Nephron progenitor cell (in vitro differentiated cells): ENCODE measurements at places on chromosomes 1 and 21.

DNA sequence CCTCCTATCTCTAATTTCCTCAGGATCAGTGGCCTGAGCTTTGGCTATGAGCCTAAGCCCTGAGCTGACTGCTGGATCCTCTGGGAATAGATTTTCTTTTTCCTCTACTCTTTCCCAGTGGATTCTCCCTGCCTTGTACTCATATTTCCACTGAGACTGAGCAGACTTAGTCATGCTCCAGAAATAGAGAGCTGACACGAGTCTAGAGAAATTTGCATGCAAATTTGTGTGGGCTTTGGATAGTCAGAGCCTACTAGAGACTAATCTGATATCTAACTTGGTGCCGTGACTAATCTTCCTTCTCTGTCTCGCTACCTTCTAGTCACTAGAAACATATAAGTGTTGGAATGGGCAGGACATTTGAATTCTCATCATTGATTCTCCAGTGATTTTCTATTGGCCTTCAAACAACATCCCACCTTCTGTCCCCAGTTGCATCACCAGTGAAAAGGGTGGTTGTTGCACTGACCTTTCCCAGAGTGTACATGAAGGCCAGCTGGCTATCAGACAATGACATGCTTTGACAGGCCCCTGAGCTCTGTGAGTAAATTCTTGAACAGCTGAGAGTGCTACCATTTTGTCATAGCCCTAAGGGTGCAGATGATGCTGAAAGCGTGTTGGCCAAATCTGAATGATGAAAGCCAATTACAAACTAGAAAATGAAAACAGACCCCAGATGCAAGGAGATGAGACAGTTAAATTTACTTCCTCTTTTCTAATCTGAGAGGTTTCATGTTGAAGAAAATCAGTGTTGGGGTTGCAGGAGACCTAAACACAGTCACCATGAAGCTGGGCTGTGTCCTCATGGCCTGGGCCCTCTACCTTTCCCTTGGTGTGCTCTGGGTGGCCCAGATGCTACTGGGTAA, at the start of gene FCRLA:
TSS of gene FCRLA (plus strand) at position 748 of the 866 bp plus-strand sequence. CDS start at position 784, 36 bp downstream.
- no peaks in the 10 kb centered on the region for H3K36me3 ChIP-seq
- H3K27ac ChIP-seq: no peak within 1 kb of the TSS
- no peak for DNase-seq

DNA sequence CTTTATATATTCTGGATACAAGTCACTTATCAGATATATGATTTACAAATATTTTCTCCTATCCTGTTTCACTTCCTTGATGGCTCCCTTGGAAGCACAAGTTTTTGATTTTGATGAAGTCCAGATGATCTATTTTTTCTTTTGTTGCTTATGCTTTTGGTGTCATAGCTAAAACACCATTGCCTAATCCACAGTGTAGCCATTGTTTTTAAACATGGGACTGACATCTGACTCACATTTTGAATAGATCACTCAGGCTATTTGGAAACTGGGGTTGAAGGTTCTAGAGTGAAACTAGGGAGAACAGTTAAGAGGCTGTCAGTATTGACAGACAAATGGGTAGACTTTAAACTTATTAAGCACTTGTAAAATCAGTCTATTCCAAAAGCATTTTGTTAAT, 16.6 kb downstream of the AK4 start:
- H3K4me1 ChIP-seq: peaks cover 23% of the 10 kb centered on the region
- H3K4me3 ChIP-seq: no peak overlapping the region
- peaks cover 4% of the 10 kb centered on the region for H3K27me3 ChIP-seq

DNA sequence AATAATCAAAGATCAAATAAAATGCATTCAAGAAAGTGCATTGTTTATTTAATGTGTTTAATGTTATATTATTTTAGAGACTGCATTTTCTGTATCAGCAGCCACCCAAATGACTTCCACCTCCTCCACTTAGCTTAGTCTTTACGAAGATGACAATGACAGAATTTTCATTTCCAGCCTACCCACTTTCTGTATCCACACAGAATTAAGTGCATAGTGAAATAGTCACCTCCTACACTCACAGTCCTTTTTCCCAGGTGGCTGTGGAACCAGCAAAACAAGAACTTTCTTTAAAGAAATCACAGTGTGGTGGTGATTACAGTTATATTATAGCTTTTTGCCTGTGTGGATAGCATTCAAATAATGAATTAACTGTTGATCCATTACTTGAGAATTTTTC, 66.2 kb upstream of the KCNK1 start:
- H3K4me1 ChIP-seq: peaks cover 8% of the 10 kb centered on the region
- H3K27ac ChIP-seq: no peak overlapping the region
- no peak overlapping the region for H3K4me3 ChIP-seq
- H3K27me3 ChIP-seq: peaks cover 10% of the 10 kb centered on the region
- no peak for DNase-seq

- no peak for DNase-seq
- peak overlapping the region; percentile 97 for H3K4me3 ChIP-seq
- peaks cover 23% of the 10 kb centered on the region for H3K36me3 ChIP-seq
- H3K27me3 ChIP-seq: no peaks in the 10 kb centered on the region
- no peak overlapping the region for H3K27ac ChIP-seq
- peaks cover 55% of the 10 kb centered on the region for H3K4me1 ChIP-seq
Measured at GRCh38 chr1:165829888-165830287, 2.5 kb downstream of the UCK2 start.

GRCh38 chr1:81069856-81070255, 730.9 kb upstream of the ADGRL2 start:
- no peak for DNase-seq
- H3K4me1 ChIP-seq: no peaks in the 10 kb centered on the region
- no peak overlapping the region for H3K27ac ChIP-seq
- H3K4me3 ChIP-seq: no peak overlapping the region

DNA sequence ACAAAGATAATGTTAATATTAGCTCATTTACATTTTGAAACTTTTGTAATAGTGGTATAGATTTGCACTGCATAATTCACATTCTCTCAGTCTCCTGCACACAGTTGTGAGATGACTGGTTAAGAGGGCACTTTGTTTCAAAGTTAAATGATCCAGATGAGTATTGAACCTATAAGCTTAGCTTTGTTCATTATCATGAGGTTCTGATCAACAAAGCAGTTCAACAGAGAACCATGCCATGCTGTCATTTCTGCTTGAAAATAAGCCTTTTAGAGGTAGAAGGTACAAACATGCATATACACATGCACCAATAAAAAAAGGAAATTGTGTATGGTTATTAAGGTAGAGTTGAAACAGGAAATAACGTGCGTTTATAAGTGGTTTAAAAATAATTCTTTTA, 4.8 kb downstream of the RAP1A start:
- H3K4me3 ChIP-seq: no peak overlapping the region
- DNase-seq: no peak
- peaks cover 11% of the 10 kb centered on the region for H3K36me3 ChIP-seq
- H3K27me3 ChIP-seq: no peaks in the 10 kb centered on the region
- H3K27ac ChIP-seq: no peak overlapping the region

DNA sequence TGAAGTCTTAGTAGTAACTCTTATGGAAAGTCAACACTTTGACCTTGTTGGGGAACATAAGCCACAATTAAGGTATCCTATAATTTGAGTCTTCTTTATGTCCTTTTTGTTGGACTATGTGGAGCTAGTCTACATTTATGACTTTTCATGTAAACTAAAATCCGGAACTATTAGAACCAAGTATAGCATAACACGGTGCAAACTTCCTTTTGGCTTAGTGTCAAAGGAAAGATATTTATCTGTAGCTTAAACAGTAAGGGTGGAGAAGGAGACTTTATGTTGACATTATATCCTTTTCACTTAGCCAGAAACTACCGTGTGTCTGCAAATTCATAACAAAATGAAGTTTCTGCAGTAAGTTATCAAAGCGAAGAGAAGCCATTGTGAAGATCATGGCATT, 7.3 kb downstream of the UAP1 start:
- H3K36me3 ChIP-seq: peaks cover 44% of the 10 kb centered on the region
- H3K27ac ChIP-seq: no peak overlapping the region
- no peak overlapping the region for H3K4me3 ChIP-seq

GRCh38 chr1:29752141-29752540, 515.8 kb downstream of the PTPRU start:
- no peaks in the 10 kb centered on the region for H3K36me3 ChIP-seq
- H3K27me3 ChIP-seq: peaks cover 23% of the 10 kb centered on the region
- no peak overlapping the region for H3K4me3 ChIP-seq

DNA sequence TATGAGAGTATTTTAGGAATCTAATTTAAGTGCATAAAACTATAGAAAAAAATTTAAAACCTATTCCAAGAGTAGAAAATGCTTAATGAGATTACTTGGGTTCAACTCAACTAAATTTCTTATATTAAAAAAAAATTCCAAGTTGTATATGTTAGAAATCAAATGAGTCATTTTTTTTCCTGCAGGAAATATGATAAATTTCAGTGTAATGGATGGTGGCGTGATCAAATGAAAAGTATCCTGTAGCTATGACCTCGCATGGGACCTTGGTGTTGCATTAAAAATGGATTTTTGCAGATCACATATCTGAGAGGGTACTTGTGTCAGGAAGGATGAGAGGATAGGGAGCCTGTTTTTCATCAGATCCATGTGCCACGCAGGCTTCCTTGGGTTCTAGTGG, 17.9 kb downstream of the ATP5PO start:
- H3K27me3 ChIP-seq: peaks cover 6% of the 10 kb centered on the region
- H3K4me1 ChIP-seq: peaks cover 45% of the 10 kb centered on the region
- H3K4me3 ChIP-seq: no peak overlapping the region
- no peak for DNase-seq
- peaks cover 19% of the 10 kb centered on the region for H3K36me3 ChIP-seq

DNA sequence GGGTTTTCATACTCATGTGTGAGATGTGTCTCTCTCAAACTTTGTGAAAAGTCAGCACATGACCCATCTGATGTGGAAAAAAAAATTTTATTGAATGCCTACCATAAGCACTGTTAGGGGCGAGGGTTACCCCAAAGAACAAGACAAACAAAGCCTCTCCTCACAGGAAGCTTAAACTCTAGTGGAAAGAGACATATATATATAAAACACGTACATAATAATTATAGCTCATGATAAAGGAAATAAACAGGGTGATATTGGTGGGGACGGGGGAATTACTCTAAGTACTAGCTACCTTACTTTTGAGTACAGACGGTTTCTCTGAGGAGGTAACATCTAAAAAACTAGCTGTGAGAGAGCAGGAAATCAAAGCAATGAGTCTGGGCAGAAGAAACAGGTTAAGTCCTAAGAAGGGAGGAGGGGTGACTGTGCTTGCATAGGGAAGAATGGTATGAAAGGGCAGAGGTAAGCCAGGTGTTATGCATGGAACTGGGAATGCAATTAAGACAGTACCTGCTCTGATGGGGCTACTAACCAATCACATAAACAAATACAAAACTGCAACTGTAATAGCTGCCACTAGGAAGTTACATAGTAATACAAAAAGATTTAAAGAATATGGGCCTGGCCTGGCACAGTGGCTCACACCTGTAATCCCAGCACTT, 4.5 kb downstream of the LIN9 start:
- peaks cover 35% of the 10 kb centered on the region for H3K4me1 ChIP-seq
- H3K4me3 ChIP-seq: no peak overlapping the region
- no peaks in the 10 kb centered on the region for H3K27me3 ChIP-seq
- H3K27ac ChIP-seq: peak overlapping the region; percentile 18
- H3K36me3 ChIP-seq: peaks cover 29% of the 10 kb centered on the region

GRCh38 chr1:151309811-151310323, 17.3 kb downstream of the PI4KB start:
- DNase-seq: no peak
- no peaks in the 10 kb centered on the region for H3K27me3 ChIP-seq
- H3K36me3 ChIP-seq: peaks cover 55% of the 10 kb centered on the region
- no peak overlapping the region for H3K4me3 ChIP-seq
- H3K4me1 ChIP-seq: peaks cover 32% of the 10 kb centered on the region
